Neuronal stem cell (in vitro differentiated cells): ENCODE measurements at places on chromosomes 11 and 22.
A peak's percentile ranks its signal among the peaks of the same experiment; 100 is the strongest.

- peak; percentile 68 for DNase-seq
- H3K27ac ChIP-seq: peak overlapping the region; percentile 93
- H3K4me1 ChIP-seq: peaks cover 13% of the 10 kb centered on the region
Measured at GRCh38 chr22:45503050-45503815, 550 bp downstream of the FBLN1 start.

GRCh38 chr11:6480299-6480914 is 724 bp downstream of the ARFIP2 start:
- H3K4me1 ChIP-seq: peaks cover 9% of the 10 kb centered on the region
- H3K27me3 ChIP-seq: no peaks in the 10 kb centered on the region
- peaks cover 27% of the 10 kb centered on the region for H3K36me3 ChIP-seq
- no peak for DNase-seq
- no peak overlapping the region for H3K27ac ChIP-seq

DNA sequence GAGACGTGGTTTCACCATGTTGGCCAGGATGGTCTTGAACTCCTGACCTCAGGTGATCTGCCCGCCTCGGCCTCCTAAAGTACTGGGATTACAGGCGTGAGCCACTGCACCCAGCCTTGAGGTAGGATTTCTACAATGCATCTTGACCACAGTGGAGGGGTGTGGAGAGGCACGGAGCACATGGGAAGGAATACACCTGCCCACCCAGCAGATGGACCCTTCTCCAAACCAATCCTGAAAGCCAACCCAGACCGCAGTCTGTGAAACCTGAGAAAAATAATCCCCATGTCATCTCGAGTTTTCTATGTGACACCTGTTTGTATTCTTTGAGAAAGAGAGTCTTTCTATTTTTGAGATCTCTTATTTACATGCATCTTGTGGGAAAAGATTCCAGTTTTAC is 32.5 kb downstream of the LGR4 start:
- no peaks in the 10 kb centered on the region for H3K36me3 ChIP-seq
- DNase-seq: no peak
- H3K27ac ChIP-seq: no peak overlapping the region
- peaks cover 16% of the 10 kb centered on the region for H3K4me1 ChIP-seq
- H3K27me3 ChIP-seq: no peaks in the 10 kb centered on the region
- no peak overlapping the region for H3K4me3 ChIP-seq

DNA sequence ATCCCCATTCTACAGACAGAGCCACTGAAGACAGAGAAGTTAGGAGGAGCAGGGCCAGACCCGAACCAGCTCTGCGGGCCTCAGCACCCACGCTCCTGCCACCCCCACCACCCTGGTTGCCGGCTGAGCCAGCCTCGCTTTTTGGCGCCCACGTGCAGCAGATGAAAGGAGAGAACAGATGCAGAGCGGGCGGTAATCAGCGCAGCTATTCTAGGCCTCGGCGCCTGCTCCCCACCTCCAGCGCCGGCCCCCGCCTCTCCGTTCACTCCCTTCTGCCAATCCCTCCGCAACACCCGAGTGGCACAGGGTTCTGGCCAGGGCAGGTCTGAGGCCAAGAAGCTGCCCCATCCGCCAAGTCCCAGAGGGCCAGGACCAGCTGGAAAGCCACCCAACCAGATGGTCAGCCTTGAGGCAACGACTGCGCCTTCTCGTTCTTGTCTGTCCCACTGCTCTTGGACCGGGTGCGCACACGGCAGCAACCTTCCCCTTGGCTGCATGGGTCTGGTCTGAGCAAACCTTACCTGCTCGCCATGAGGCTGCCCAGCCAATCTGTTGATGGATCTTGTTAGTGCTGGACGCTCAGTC is 16.8 kb downstream of the DNAL4 start:
- H3K4me1 ChIP-seq: peaks cover 14% of the 10 kb centered on the region
- DNase-seq: no peak
- no peak overlapping the region for H3K27ac ChIP-seq

DNA sequence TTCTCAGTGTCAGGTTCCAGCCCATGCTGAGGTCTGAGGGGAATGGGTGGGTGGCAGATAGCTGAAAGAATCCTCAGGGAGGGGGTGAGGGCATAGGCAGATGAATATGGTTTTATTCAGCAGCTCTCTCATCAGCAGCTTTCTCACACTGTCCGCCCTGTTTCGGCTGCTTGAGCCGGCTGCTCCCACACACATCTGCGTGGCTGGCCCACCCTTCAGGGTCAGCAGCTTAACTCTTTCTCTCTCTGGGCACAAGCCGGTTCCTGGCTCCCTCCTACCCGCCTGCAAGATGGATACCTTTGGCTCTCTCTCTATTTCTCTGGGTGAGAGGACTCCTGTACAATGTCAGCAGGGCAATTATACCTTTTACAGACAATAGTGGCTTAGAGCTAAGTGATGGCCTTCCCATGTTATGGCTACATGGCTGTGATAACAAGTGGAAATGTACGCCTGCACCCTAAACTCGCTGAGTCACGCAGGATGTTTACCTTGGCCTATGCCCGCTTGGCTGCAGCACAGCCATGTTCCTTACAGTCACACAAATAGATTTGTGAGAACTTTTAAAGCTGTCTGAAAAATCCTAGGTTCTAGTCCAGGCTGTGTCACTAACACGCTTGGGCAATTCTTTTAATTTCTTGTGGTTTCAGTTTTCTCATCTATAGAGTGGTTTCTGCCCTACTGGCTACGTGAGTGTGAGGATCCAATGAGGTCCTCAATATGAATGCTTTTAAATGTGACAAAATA is 4.1 kb downstream of the MMP20 start:
- H3K4me1 ChIP-seq: no peaks in the 10 kb centered on the region
- H3K4me3 ChIP-seq: no peak overlapping the region
